ENCODE measurements at places on chromosomes 4 and X.

- DNase-seq, result no peak
Observed at GRCh38 chr4:140837736-140838135, 81.6 kb upstream of the TBC1D9 start.

- DNase-seq, result no peak
Observed at GRCh38 chrX:41984628-41985027, 61.3 kb upstream of the CASK start.

DNA sequence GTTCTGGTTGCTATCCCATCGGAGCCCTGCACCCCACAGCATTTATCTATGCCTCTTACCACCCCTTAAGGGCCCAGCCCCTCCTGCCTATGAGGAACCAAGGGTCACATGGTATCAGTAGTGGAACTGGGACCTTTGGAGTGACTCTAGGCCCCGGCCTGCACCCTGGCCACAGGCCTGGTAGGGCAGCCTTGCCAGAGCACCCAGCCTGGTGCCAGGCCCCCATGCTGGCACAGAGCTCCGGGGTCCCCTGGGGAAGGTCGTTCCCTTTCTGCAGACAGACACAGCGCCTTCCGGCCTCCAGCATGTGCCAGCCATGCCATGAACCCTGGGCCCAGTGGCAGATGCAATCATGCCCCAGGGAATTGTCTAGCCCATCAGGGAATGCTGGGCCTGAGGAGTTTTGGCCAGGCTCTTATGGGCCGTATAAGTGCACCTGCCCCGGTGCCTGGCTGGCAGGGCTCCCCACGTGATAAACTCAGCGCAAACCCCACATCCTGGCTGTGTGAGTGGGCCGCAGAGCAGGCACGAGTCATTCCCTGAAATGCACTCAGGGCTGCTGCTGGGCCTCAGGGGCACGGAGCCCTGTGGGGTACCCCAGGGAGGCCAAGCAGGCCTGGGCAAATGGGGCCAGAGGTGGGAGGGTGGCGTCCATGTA is 19.8 kb upstream of the ADD1 start:
- no peak for DNase-seq

DNA sequence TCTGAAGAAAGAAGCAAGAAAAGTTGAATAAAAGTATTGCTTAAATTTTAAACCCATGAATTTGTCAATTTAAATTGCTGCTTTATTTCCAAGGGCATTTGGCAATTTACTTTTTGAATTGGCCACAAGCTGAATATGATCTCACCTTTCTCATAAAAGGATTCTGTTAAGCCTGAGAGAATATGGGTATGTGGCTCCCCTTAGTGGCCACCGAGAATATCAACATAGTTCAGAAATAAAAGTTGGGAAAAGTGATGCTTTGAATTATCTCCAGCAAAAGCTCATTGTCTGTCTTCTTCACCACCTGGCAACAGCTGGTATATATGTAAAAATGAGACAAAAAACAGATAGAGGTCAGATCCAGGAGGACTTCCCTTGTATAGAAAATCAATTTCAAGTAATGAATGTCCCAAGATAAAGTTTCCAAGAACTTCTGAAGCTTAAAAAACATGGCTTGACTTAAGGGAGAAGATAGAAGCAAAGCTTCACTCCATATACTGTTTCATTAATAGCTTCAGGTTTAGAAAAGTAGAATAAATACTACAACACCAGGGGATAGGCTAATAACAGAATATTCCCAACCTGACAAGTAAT is 290.7 kb upstream of the FAM241A start:
- DNase-seq, result no peak

- DNase-seq, result no peak
Observed at GRCh38 chr4:98046665-98047064, 96.6 kb downstream of the STPG2 start.

DNA sequence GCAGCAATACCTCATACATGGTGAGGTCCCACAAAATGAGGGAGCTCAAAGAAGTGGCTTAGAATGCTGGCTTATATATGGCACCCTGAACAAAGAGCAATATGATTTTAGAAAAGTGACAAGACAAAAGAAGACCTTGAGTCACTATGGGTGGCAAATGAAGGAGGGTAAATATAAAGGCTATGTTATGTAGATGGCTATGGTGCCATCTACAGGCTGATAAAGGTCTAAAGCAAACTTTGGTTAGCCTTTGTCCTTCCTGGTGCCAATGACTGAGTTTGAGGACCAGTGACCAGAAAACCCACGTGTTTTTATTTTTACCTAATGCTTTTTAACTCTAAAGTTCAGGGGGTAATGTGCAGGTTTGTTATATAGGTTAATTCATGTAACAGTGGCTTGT is 151.8 kb downstream of the CCNG2 start:
- DNase-seq, result no peak

- no peak for DNase-seq
Observed at GRCh38 chr4:151631349-151631748, 129.5 kb downstream of the GATB start.
